NCI-H2081 treated with DMSO at 0.1 percent for 48 hours (cell line): ENCODE measurements at places on chromosomes 2 and 18.
A peak's percentile ranks its signal among the peaks of the same experiment; 100 is the strongest.

DNA sequence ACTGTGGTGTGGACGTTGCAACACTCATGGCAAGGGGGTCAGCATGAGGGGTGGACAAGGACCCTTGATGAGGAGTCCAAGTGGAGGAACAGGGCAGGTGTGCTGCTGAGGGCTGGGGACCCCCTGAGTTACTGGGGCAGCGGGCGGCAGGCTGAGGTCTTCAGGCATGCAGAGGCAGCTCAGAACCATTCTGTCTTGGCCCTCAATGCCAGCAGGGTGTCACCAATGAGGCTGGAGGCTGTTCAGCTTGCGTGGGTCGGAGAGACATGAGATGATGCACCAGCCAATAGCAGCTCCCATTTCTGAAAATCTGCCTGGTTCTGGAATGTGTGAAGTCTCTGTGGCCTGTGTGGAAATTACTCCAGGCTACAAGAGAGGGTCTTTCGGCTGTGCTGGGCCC, 105.4 kb downstream of the INHBB start:
- no peak for DNase-seq

- no peak for DNase-seq
These were observed 97.3 kb upstream of the ST3GAL5 start for GRCh38 chr2:85986121-85986520.

- DNase-seq: no peak
These were observed 63.4 kb upstream of the SP5 start for GRCh38 chr2:170651624-170652325.

- peak; percentile 49 for DNase-seq
These were observed 418.0 kb downstream of the LRATD1 start for GRCh38 chr2:15050483-15050882.

DNA sequence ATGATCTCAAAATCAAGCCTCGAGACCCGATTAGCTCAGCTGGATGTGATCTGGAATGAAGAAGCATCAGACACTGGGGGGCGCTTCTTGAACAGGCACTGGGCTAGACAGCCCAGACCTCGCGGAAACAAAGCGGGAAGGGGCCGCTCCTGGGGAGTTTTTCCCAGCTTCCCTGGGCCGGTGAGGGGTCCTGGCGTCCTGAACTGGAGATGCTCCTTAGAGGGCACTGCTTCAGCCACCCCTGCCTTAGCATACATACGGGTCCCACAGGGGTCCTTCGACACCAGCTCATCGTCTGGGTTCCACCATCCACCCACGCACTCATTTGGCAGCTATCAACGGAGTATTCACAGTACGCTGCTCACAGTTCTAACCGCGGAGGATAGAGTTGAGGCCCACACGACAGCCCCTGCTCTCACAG, 146.7 kb downstream of the TSN start:
- no peak for DNase-seq

GRCh38 chr2:223727562-223727961, 109.8 kb downstream of the AP1S3 start:
- DNase-seq: no peak

DNA sequence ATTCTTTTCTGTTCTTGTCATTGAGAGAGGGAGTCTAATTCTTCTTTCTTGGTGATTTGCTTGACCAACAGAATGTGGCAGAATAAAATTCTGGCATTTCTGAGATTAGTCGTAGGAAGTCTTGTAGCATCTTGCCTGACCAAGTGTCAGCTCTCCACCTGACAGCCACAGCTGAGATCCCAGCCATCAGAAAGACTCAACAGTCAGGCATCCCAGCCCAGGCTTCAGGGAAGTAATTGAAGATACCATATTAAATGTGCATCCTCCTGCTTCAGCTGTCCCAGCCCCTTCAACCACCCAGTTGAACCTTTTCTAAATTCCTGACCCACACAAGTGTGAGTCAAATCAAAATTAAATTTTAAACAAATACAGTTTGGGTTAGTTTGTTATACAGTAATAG, 208.3 kb downstream of the PIK3C3 start:
- DNase-seq: no peak

DNA sequence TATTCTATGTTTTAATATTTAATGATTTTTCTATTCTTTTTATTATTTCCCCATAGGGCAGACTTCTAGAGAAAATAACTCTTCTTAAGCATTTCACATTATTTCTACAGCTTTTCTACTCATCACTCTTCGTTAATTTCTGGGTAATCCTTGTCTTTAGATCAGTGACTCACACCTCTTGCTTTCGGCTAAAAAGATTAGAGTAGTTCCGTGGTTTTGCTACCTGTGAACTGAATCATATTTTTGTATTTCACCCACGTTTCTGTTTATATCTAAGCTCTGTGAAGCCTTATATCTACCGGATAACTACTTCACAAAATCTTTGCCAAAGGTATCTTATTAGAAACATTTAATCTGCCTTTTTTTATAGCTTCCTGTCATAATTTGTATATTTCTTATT, 685.5 kb upstream of the FSHR start:
- DNase-seq: no peak

- no peak for DNase-seq
These were observed 7.6 kb downstream of the PIGN start for GRCh38 chr18:62179213-62179612.

GRCh38 chr2:104866122-104866864, 12.4 kb downstream of the POU3F3 start:
- no peak for DNase-seq

- DNase-seq: no peak
These were observed 34.9 kb upstream of the NEDD4L start for GRCh38 chr18:58009166-58009565.

- no peak for DNase-seq
These were observed 62.7 kb downstream of the TRAPPC12 start for GRCh38 chr2:3442185-3442584.

DNA sequence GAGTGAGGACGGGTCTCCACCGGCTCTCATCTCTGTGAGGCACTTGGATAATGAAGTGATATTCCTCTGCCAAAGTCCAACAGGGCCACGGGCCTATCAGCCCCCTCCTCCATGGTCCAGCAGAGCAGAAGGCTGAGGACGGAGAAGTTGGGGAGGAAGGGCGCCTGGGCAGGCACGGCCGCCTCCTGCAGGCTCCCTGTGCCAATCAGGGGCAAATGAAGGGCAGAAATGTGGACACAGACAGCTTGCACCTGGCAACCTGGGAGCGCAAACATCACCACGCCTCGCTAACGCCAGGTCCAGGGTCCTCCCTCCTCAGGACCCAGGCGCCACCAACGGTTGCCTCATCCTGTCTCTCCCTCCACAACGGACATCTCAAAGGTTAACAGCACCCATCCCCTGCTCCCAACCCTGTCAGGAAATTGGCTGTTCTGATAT, 24.3 kb downstream of the SMAD7 start:
- DNase-seq: no peak

- no peak for DNase-seq
These were observed 4.4 kb upstream of the ACKR3 start for GRCh38 chr2:236565212-236565611.

- no peak for DNase-seq
These were observed 62.6 kb downstream of the ETAA1 start for GRCh38 chr2:67459761-67460160.

- no peak for DNase-seq
These were observed 134.2 kb downstream of the MYO1B start for GRCh38 chr2:191379375-191379774.

DNA sequence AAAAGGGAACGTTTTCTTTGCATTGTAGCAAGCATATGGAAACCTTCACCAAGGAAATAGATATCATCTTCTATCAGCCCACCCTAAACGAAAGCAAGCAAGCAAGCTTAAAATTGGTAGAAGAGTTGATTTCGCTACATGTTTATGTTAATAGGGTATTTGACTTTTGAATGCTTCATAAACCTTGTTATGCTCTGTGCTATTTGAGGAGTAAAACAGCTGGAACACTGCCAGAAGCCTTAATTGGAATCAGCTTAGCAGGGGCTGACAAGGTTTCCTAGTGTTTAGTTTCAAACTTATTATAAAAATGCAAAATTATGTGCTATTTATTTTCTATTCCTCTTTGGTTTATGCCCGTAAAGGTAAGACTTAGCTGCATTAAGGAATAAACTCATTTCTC, 70.6 kb upstream of the LINC00305 start:
- DNase-seq: no peak

DNA sequence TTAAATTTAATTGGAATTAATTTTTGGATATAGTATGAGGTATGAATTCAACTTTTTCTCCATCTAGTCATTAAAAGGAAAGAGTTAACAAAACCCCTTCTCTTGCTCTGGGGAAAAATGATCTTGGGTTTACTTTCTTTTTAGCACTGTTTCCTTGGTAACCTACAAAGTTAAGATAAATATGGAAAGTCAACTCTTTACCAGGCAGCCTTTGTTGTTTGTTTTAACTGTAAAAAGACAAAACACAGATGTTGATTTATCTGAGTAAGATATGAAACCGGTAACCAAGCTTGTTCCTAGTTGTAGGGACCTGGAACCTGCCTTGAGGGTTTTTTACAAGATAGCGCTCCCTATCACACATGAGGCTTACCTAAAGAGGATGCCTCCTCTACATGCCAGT, 10.1 kb upstream of the SANBR start:
- DNase-seq: no peak

DNA sequence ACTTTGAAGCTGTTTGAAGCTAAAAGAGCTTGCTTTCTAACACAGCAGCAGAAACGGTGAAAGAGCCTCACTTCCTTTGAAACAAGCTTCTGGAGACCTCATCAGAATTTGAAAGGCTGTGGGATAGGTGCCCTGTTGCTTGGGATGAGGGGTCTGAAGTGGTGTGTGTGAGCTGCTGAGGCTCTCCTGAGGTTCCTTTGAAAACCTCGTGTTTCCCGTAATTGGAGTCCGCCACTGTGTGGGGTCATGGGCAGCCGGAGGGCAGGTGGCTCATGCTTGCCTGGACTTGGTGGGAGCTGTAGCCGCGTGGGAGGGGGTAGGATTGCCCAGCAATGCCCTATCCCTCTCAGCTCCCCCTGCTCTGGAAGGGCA, 34.4 kb downstream of the CABLES1 start:
- no peak for DNase-seq

- no peak for DNase-seq
These were observed 178.1 kb upstream of the PKDCC start for GRCh38 chr2:41869542-41870264.

DNA sequence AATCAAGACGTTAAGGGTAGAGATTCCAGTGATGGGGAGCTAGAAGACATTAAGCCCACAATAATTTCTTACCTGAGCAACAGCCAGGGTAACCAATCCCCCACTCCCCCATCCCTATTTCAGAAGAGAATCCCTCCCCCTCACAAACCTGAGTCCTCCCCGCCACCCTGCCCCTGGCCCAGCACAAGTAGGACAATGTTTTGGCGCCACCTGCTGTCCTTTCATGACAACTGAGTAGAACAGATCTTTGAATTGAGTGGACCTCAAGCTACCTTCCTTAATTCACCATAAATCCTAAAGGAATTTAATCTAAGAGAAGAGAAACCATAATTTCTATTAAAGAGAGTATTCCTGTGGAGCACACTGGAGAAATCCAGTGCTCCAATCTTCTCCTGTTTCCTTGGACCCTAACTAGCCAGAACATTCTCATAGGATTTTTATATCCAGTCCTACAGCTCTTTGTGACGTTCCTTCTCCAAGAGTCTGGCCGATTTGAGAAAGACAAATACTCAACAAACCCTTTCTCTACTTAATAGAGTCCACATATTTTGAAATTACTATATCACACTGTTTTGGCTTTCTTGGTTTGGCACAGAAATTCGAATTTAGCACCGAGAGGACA, 41.1 kb downstream of the NHEJ1 start:
- no peak for DNase-seq

DNA sequence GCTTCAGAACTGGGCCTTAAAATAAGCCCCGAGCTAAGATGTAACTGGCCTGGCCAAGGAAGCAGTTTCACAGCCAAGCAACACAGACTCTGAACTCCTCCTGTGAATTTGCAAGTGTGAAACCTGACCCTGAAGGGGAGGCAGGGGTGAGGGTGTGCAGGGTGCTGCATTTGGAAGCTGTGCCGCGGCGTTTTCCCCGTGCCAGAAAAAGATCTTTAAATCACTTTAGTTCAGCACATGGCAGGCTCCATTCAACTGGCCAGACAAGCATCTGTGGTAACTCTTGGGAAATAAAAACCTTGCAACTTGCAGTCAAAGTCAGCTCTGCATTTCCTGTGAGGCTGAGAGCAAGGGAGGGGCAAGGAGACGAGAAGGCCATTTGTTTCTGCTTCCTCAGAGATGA, 209.3 kb upstream of the SOX11 start:
- DNase-seq: no peak

DNA sequence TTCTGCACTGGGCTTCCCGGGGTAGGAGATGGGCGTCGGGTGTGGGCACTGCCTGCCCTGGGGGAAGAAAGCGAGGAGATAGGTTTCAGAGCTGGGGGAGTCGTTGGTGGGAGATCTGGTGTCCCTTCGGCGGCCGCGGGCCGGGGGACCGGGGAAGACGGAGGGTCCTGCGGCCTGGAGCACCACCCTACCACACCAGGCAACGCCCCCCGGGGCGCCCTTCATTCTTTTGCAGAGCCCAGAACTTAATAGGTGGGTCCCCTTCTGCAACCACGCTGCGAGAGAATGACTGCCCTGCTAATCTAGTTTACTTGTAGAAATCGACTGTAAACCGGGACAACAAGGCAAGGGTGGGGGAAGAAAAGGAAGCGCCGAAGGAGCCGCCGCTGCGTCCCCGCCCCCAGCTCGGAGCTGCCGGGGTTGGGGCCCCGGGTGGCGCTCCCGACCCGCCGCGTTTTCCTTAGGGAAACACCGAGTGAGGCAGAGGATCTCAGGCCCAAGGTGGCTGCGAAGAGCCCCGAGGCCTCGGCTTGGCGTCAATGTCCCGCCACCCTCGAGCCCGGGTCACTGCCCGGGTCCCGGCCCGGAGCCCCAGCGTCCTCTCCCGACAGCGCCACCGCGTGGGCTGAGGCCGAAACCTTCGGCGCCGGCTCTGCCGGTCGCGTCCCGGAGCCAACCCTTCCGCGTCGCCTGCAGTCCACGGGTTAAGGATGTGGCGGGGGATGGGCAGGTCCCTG, 5.4 kb upstream of the SATB2 start:
- DNase-seq: no peak

GRCh38 chr2:240060977-240061591, 7.8 kb upstream of the OR6B3 start:
- no peak for DNase-seq

DNA sequence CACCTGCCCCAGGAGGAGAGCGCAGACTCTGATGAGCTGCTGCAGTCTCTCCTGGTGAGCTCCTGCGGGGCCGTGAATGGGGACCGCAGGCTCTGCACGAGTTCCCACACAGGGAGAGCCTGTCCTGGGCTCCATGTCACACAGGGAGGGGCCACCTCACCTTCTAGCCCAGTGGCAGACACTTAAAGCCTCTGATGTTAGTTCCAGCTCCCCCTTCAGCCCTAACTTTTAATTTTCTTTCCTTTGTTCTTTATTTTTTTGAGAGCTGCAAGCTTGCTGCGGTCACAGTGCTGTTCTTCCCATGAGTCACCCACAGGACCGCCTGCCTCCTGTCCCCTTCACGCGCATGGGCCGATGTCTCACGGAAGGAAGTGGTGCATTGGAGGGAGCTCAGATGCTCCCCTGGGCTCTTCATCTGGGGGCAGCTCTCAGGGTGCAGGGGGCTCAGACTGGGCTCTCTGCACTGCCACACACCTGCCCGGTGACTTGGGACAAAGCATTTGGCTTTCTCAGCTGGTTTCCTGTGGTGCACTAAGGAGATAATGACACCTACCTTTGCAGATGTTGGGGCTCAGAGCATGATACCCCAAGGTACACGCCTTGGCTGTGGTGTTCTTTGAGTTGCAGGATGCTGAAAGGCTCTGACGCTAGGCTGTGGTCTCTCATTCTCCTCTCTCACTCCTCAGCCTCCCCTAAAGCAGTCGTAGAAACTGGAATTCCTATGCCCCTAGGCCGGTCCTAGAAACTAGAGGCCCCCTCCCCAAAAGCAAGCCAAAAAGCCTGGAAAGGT, 37.2 kb upstream of the PXDN start:
- DNase-seq: no peak

GRCh38 chr2:24214880-24215279, 40.0 kb downstream of the FAM228A start:
- no peak for DNase-seq
